ENCODE measurements at places on chromosomes 5 and 9. TPM values are rescaled to one million over a fixed set of nuclear protein-coding genes. Genes with fewer than 3 reads are reported as not detected.

The ZDHHC11B gene
- total RNA-seq, result 0.11 TPM

The OTULINL gene
- total RNA-seq, result 0.40 TPM

The EDIL3 gene
- total RNA-seq, result not detected

The PTGR1 gene
- 15.8 TPM for total RNA-seq

The LECT2 gene
- not detected for total RNA-seq

The NDUFB6 gene
- 106 TPM for total RNA-seq

The SLC46A2 gene
- total RNA-seq, result not detected

The DIPK1B gene
- 0.18 TPM for total RNA-seq

The SLCO6A1 gene
- not detected for total RNA-seq

The CYLC2 gene
- not detected for total RNA-seq

The NDFIP1 gene
- 15.7 TPM for total RNA-seq

The PFN3 gene
- not detected for total RNA-seq

The ABLIM3 gene
- 0.67 TPM for total RNA-seq

The SPATA9 gene
- total RNA-seq, result not detected

The MYMK gene
- not detected for total RNA-seq

The C9orf50 gene
- total RNA-seq, result not detected

The FAM114A2 gene
- total RNA-seq, result 17.4 TPM

The GFM2 gene
- 49.1 TPM for total RNA-seq

The HCN1 gene
- total RNA-seq, result not detected

The TRIM36 gene
- 2.0 TPM for total RNA-seq

The KCNN2 gene
- not detected for total RNA-seq

The PCDHGA5 gene
- 0.11 TPM for total RNA-seq

The IL5 gene
- not detected for total RNA-seq

The SLC22A4 gene
- total RNA-seq, result 0.62 TPM

The RAB3C gene
- total RNA-seq, result not detected

The PCDHB12 gene
- 0.04 TPM for total RNA-seq

The ADRB2 gene
- total RNA-seq, result not detected

The LIFR gene
- total RNA-seq, result 20.1 TPM

The ECM2 gene
- not detected for total RNA-seq

The SCGB3A2 gene
- not detected for total RNA-seq

The PTPRD gene
- total RNA-seq, result not detected

The CDH6 gene
- not detected for total RNA-seq

The FAM81B gene
- not detected for total RNA-seq

The MELK gene
- 59.1 TPM for total RNA-seq

The SPTLC1 gene
- 44.4 TPM for total RNA-seq

The STING1 gene
- total RNA-seq, result 0.56 TPM

The IGFBPL1 gene
- total RNA-seq, result 0.24 TPM

The CCL21 gene
- total RNA-seq, result not detected

The SARDH gene
- total RNA-seq, result 32.5 TPM

The BTNL8 gene
- not detected for total RNA-seq
